ENCODE measurements at places on chromosomes 16 and 17.
A peak's percentile ranks its signal among the peaks of the same experiment; 100 is the strongest.

GRCh38 chr17:44233582-44233981, 14.1 kb upstream of the UBTF start:
- DNase-seq = no peak

- DNase-seq = no peak
Observed at GRCh38 chr17:40950176-40950575, 12.7 kb upstream of the KRT23 start.

- DNase-seq = no peak
Observed at GRCh38 chr16:52568983-52569690, 22.2 kb upstream of the TOX3 start.

DNA sequence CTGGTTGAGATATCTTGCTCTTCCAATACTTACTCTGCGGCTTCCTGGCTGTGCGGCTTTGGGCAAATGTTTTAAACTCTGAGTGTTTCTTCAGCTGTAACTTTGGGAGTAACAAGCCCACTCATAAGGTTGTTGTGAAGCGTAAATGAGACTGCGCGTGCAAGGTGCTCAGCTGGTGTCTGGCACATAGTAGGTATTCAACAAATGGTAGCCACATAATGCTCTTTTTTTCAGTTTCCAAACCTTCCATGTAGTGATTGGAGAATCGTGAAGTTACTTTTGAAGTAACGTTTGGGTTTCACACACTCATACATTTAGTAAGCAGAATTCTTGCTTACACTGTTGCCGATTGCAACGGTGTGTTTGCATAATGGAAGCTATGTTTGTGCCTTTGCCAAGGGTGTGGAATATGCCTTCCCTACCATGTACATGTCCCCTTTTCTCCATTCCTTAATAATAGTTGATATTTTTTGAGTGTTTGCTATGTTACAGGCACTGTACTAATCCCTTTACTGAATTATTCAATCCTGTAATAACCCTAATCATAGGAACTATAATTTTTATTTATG, 829 bp downstream of the DHRS7B start:
- DNase-seq = peak; percentile 10

DNA sequence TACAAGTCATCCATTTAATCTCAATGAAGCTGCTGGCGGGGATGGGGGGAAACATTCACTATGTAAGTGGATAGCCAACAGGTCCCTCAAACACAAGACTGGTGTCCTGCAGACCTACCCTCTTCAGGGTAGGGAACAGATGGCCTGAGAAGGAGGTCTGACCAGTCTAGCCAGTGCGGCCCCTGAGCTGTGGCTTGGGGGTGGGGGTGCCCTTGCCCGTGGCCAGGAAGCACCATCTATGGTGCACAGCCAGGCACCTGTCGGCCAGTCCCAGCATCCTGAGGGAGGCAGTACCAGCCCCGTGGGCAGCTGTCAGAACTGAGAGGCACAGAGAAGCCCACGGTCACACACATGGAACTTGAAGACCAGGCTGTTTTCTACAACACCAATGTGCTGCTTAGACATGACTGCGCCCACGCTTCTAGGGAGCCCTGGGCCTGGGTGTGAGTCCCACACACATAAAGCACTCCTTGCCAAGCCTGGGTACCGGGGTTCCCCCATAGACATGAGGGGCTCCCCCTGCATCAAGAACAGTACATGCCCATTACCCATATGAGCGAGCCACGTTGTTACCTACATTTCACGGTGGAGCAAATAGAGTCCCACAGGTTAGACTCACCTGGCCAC, 40.9 kb downstream of the RMI2 start:
- DNase-seq = no peak

GRCh38 chr16:30570636-30571444, 674 bp downstream of the ZNF688 start:
- peak; percentile 6 for DNase-seq

GRCh38 chr16:30947541-30947858, 1.4 kb upstream of the ORAI3 start:
- DNase-seq = no peak

- DNase-seq = no peak
Observed at GRCh38 chr17:78230996-78231935, at the start of gene TMEM235. Gene TMEM235, plus strand, starts transcription at chr17:78231631. Its CDS starts 393 bp downstream, at chr17:78232024.

DNA sequence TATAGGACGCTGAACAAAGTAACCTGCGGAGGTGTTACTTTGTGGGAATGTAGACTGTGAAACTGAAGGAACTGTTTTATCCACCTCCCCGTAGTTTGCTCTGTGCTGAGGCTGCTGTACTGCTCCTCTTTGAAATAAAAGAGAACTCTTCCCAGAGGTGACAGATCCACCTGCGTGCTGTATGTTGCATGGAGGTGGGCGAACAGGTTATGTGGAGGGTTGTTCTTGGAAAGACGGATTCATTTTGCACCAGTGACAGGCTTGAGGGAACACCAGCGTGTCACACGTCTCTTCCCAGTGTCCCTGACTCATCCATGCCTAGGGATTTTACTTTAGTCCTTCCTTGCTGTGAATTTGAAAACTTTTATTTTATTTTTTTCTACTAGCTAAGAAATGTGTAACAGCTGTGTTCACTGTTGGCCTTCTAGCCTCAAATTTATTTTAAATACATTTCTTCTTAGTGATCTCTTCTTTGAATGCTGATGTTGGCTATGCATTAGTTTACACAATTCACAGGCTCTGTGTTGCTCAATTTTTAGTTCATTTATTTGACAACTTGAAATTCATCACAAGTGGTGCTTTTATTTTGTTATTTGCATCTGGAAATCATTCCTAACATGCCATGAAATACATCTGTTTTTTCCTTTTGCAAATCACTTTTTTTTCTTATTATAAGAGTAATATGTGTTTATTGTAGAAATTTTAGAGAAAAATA, 512.4 kb downstream of the CDH13 start:
- DNase-seq = peak; percentile 53

GRCh38 chr17:59800530-59800942, 92.2 kb downstream of the TUBD1 start:
- DNase-seq = no peak

DNA sequence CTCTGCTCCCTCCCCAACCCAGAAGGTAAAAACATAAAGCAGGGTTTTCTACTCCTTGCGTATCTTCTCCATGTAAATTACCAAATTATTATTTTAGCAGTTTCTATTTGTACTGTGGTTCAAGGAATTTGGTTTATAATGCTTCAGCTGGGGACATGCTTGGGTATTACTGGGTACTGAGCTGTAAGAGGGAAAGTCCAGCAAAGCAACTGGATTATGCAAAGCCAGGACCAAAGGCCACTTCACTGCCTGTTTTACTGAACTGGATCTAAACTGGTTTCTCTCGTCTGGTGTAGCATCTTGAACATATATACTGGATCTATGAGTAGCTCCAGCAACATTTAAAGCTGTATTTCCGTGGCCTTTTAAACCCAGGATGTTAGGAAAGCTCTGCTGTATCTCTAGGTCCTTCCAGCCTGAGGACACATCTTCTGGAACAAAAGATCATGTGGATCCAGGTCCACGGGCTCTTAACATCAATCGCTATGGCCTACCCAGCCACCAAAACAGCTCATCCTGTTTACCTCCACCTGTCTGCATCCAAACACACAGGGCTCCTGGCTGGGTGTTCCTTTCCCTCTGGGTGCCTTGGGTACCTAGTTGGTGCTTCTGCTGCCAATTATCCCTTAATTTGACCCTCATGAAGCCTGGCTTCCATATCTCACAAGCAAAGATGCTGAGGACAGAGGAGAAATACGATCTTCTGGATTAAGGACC, 7.2 kb downstream of the PMP22 start:
- DNase-seq = no peak

DNA sequence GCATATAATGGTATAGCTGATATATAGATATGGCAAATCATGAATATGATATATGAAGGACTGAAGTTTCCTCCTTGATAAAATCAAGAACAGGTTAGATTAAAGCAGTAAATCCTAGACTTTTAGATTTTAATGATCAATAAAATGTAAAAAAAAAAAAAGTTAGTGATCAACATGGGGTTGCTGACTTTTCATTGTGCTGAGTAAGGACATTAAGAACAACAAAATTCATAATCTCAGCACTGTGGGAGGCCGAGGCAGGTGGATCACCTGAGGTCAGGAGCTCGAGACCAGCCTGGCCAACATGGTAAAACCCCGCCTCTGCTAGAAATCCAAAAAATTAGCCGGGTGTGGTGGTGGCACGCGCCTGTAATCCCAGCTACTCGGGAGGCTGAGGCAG, 10.4 kb upstream of the CHD3 start:
- DNase-seq = no peak

DNA sequence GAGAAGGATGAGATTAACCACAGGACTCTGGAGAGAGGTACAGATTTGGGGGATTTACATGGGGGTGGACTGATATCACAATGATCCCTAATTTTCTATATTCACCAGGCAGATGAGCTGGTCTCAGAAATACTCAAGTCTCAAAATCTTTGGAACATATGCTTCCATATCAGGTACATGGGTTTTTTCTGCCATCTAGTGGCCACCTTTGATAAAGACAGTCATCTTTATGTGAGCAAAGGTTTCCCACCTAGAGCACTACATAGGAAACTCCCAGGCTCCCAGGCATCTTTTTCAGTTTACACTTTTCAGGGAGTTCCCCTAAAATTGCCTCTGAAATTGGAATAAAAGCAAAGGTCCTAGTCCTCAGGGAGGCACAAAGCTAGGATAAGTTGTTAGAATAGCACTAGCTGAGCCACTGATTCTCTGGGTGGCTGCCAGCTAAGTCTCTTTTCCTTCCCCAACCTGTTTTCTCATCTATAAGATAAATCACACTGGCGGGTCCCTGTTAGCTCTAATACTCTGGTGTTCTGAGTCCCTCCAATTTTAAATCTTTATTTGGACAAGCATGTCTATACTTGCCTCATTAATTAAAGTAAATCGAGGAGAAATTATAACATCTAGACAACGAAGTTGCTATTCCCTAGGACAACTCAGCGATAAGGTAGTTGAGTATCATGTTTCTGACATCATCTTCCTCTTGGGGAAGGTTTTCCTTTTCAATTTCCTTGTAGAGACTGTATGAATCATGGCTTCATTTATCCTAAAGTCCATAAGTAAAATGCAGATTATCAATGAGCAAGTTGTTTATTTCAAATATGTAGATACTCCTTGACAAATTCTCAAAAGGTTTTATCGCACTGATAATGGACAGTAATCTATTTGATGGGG, 19.0 kb upstream of the MON1B start:
- DNase-seq = peak; percentile 43

DNA sequence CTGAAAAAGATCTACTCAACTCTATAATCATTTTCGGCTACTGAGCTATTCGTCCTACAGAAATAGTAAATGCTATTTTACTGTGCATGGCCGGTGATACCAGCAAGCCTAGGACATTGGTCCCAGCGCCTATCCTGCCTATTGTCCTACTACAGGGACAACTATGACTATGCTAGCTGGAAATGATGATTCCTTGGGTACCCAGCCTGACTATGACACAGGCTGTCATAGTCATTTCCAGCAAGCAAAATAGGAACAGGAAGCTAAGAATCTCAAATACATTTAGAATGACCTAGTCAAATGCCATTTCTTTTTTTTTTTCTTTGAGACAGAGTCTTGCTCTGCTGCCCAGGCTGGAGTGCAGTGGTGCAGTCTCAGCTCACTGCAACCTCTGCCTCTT, 33.7 kb upstream of the HSBP1 start:
- no peak for DNase-seq
